ENCODE measurements at places on chromosomes 3 and 15.

GRCh38 chr15:66580643-66581042 lies 14.8 kb upstream of the LCTL start:
- peak; percentile 72 for DNase-seq

DNA sequence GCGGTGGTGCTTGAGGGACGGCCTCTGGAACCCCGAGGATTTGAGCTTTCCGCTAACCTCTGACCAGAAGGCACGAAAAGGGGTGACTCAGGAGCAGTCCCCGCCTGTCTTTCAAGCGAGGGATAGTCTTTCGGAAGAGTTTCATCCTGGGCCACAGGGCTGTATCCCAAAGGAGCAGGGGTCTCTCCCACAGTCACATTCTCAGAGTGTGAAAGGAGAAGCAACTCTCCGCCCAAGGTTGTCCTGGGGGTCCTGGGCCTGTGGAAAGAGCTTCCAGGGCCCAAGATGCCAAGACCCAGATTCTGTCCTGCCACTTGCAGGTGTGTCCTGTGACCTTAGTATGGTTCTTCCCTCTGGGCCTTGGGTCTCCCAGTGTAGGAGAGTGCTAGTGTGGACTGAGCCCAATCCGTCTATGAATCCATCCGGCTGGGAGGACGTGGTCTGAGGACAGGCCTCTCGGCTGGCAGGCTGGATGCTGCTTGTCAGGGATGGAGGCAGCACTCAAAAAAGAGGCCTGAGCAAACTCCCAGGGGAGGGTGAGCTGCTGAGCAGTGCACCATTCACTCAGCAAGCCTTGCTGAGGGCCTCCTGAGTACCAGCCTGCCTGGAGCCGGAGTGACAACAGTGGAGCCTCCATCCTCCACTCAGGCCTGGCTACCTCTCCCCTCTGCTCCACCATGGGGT lies 1.6 kb upstream of the DUSP7 start:
- no peak for DNase-seq

DNA sequence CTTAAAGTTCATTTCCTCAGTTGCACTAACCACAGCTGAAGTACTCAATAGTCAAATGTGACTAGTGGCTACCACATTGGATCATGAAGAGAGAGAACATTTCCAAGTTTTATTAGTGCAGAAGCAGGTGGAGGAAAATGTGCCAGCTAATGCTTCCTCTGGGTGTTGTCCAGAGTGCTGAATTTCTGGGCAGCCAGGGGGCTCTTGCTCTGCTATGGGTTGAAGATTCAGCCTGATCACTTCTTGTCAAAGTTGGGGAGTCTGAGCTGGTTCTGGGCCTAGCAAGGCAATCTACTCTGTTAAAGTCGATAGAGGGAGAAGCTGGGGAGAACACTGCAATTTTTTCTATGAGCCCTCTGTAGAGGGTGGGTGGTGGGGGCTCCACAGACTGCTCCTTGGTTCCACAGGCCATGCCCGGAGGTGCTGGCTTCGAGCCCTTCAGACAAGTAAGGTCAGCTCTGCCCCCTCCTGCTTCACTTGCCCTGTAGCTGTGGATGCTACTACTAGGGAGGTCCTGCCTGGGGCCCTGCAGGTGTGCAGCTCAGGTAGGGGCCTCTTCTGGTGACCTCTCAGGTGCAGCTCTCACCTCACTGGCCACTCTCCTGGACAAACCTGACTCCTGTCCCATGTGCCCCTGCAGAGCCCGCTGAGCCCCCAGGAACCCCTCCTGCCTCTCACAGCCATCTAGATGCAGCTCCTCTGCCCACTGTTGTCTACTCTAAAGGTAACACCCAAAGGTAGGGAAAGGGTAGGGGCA lies 8.2 kb downstream of the ALG3 start:
- peak; percentile 22 for DNase-seq

DNA sequence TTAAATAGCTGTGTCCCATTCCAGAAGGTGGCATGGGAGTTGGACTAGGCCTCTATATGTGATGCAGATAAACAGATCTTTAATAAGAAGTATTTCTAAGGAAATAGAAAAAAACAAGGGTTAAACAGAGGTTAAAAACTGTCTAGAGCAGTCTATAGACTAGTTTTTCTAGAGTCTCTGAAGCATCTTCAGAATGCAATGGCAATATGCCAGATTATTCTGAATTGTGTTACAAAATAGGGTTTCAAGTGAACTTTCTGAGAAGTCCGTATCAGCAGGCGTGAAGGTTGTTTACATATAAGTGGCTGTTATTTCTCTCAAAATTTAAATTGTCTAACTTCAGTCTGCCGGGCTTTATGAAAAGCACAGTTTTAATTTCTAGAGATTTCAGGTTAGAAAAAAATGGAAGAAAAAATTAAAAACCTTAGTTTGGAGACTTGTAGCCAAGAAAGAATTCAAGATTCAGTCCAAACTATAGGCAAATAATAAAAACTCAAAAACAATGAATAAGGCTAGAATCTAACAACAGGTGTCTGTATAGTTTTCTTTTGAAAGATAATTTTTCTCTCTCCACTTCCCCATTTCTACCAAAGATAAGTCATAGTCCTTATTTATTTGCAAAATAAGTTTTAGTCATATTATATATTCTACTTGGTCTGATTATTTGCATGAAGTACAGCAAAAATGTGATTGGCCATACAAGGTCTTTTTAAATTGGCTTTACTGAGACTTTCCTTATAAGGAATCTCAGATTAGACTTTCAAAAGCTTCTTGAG lies 55.2 kb downstream of the OSTN start:
- peak; percentile 28 for DNase-seq

DNA sequence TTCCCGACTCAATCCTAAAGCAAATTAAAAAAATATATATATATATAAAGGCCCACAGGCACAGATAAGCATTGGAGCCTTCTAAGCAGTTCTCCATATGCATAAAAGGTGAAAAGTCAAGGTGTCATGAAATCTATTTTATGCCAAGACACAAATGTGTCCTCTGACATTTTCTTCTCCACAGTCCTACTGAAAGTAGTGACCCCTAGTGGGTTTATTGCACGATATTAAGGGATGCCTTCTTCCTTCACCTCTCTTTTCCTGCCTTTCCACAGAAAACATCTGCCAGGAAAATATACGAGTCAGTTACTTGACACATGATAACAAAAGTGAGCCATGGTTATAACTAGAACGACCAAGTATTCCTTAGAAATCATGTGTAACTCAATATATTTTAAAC lies 303.2 kb downstream of the TIGIT start:
- no peak for DNase-seq

DNA sequence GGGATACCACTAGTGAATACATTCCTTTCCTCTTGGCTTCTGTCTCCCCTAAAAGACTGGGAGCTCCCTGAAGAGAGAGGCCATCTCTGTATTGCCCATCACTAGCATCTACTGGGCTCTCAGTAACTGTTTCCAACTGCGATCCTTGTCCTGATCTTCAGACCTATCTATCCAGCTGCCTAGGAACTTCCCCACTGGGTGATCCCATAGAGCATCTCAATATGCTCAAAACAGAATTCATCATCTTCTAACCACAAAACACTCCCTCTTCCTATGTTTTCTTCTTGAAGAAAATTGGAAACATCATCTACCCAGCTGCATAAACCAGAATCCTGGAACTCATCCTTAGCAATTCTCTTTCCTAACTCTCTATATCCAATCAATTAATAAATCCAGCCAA lies 54.6 kb downstream of the PLD1 start:
- DNase-seq, result no peak

- peak; percentile 91 for DNase-seq
These were observed 1.4 kb downstream of the PFN2 start for GRCh38 chr3:149969110-149969939.

GRCh38 chr3:188437926-188438325 lies 284.0 kb downstream of the LPP start:
- DNase-seq, result no peak

- DNase-seq, result no peak
These were observed 76.8 kb downstream of the TIGIT start for GRCh38 chr3:114370537-114371174.

DNA sequence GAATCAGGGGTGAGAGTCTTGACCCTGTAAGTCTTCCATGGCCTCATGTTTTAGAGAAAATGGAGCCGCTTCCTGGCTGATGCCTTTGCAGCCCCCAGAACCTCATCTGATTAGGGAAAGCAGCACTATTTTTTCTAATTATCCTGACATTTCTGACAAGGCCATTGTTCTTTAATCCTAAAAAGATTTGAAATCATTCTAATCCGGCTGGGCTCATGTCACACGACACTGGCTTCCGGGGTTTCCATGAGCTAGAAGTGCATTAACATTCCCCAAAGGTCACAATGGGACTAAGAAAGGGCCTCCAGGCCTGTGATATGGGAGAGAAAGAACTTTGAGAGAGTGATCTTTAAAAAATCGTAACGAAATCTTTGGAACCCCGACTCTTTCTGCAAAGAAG lies 33.1 kb downstream of the RBP2 start:
- no peak for DNase-seq

GRCh38 chr3:14587740-14588360 lies 47.7 kb upstream of the GRIP2 start:
- peak; percentile 69 for DNase-seq

DNA sequence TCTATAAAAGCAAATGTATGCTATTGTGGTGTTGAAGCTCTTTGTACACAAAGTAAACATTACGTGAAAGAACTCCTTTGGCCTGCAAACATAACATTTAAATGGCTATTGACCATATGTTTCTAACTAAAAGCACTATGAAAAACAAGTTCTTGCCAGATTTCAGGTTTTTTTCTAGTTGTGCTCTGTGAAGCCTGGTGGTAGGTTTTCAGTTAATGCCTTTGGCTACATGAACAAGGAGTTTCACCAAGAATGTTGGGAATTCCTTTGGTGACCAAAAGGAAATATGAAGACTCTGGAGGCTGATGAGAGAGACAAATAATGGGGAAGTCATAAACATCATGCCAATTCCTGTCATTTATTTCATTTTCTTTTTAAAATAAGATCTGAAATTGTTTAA lies 66.0 kb downstream of the RBMS3 start:
- DNase-seq, result peak; percentile 89

DNA sequence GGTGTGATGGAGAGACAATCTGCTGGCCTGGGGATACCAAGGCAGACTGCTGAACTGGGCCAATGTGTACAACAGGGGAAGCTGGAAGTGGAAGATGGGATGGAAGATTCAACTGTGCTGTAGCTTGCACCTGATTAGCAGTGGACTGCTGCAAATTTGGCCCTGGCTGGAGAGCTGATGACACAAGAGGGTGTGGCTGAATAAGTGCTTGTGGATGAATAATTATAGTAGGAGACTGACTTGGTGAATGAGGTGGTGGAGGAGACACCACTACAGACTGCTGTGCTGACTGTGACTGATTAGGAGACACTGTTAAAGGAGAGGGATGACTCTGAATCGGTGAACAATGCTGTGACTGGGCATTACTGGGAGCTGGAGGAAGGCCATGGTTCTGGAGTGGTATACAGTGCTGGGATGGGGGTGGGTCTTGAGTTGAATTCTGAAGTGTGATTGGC lies 52.5 kb downstream of the PHC3 start:
- peak; percentile 23 for DNase-seq

DNA sequence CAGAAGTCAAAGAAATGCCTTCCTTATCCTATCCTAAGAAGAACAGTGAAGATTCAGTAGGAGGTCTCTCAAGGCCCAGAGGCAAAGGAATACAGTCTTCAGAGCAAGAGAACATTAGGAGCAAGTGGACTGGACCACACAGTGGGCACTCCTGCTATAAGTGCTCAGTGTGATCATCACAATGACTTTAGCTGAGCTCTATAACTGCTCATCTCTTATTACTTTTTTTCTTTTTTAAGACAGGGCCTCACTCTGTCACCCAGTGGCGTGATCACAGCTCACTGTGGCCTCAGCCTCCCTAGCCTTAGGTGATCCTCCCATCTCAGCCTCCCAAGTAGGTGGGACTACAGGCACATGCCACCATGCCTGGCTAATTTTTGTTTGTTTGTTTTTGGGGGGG lies 48.1 kb downstream of the COL8A1 start:
- no peak for DNase-seq

- no peak for DNase-seq
These were observed 244.4 kb downstream of the SOX2 start for GRCh38 chr3:181956122-181956521.

DNA sequence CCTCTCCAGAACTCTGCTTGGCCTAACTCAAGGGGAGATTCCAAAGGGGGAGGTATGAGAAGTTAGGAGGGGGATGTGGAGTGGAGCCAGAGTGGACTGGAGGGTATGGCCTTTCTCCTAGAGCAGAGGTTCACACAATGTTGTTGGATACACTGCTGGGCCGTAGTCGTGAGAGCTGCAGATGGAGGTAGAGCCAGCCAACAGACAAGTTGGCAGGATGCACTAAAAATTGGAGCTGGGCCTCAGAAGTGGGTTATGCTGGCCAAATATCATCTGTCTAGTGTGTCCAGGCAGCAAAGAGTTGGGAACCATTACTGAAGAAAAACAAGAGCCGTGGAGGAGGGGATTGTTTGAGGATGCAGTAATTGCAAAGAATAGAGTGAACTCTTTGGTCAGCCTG lies 27.7 kb upstream of the LRRFIP2 start:
- no peak for DNase-seq

DNA sequence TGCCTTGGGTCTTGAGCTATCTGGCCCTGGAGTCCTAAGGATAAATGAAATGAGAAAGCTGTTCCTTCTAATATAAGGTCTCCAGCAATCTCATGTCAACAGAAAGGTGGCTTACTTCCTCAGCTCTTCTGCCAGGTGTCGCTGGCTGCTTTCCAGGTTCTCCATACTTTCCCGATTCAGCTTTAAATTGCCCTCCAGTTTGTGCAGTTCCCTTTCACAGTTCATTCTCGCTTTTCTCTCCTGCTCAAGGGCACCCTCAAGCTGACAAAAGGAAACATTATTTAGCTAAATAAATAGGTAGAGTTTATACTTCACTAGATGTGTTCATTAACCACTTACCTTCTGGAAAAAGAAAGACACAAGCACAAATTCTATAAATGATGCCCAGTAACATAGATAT lies 73.0 kb downstream of the MYH15 start:
- DNase-seq, result no peak
